ENCODE measurements at places on chromosomes 2 and 18. TPM values are rescaled to one million over a fixed set of nuclear protein-coding genes. Genes with fewer than 3 reads are reported as not detected.
A peak's percentile ranks its signal among the peaks of the same experiment; 100 is the strongest.

Gene STON1
- 10.5 TPM for total RNA-seq

Gene PSMA8
- not detected for total RNA-seq

Gene SPDYA
- total RNA-seq: 0.79 TPM

Gene PDE1A
- total RNA-seq: 0.28 TPM

DNA sequence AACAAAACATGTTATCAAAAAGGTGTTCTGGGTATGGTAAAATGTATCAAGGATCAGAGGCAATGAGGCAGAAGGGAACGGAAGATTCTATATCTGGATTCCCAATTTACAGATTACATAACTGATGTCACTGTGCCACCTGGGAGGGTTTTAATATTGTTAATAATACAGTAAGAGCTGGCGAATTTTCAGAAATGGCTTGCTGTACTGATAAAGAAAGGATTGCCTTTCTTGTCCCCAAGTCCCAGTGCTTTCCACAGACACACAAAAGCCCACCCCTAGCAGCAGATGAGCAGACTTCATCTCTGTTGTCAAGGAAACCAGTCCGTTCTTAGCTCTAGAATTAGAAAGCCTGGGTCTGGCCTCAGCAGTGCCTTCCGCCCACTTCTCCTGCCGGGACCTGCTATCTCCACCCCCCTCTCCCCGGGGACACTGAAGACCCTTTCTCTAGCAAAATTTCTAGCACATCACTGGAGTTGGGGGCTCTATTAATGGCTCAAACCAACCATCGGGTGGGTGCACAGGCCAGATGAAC is 34.3 kb downstream of the ADD2 start:
- no peak for DNase-seq

GRCh38 chr2:34388446-34388845 is 789.3 kb upstream of the FAM98A start:
- DNase-seq: no peak

DNA sequence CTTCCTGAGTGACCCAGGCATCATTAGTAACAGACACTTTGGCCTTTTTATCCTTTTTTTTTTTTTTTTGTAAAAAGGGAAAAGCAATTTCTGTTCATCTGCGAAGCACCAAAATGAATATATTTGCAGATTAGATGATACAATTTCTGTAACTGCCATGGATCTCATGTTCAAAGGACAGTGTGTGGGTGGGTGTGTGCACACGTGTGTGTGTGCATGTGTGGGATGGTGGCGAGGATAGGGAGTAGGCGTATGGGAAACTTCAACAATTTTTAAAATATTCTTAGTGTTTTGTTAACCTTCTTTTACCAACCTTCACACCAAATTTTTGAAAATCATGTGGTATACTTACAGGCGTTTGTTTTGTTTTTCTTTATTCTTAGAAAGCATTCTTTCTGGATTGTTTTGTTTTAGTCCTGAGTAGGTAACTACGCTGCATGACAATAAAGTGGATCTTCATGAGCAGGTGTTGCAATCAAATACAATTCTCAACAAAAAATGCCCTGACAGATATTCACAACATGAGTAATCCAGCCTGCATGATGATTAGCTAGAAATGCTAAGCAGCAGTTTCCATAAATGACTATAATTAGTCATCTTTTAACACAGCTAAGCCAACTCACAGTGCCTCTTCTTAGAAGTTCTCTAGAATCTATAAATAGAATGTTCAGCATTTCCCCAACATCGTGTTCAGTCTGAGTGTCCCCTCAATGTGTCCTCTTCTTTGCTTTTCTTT is 53.5 kb upstream of the RMDN2 start:
- no peak for DNase-seq

- DNase-seq: no peak
These were observed 187.1 kb downstream of the ZNF407 start for GRCh38 chr18:74784752-74785151.

GRCh38 chr18:51516478-51517038 is 319.1 kb upstream of the MEX3C start:
- DNase-seq: no peak

DNA sequence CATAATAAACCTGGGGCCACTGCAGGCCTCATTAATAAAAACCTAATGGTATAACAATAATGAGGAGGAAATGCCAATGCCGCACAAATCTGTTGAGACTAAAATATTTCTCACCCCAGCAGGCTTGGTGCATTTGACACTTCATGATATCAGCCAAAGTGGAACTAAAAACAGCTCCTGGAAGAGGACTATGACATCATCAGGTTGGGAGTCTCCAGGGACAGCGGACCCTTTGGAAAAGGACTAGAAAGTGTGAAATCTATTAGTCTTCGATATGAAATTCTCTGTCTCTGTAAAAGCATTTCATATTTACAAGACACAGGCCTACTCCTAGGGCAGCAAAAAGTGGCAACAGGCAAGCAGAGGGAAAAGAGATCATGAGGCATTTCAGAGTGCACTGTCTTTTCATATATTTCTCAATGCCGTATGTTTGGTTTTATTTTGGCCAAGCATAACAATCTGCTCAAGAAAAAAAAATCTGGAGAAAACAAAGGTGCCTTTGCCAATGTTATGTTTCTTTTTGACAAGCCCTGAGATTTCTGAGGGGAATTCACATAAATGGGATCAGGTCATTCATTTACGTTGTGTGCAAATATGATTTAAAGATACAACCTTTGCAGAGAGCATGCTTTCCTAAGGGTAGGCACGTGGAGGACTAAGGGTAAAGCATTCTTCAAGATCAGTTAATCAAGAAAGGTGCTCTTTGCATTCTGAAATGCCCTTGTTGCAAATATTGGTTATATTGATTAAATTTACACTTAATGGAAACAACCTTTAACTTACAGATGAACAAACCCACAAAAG is 580.9 kb upstream of the TMEFF2 start:
- no peak for DNase-seq

DNA sequence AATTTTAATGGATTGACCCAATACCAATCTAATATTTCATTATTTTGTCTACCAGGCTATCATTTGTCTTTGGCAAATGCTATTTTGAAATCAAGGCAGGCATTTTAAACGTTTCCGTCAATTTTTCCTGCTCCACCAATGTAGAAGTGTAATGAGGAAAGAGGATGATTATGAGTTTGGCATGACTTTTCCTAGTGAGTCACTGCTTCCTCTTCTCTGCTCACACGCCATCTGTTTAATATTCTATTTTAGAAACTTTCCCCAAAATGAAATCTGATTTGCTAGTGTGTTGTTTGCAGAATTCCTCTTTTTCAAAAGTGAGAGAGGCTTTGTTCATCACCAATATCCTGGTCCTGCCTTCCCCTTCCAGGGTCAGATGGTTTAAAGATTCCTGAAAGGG is 42.5 kb upstream of the PID1 start:
- DNase-seq: peak; percentile 49
